Natural killer cell (primary cell): ENCODE measurements at places on chromosomes 16 and 17. TPM values are rescaled to one million over a fixed set of nuclear protein-coding genes. Genes with fewer than 3 reads are reported as not detected.

GRCh38 chr17:80071116-80071841 is 30.1 kb upstream of the GAA start:
- H3K27ac ChIP-seq = no peak overlapping the region
- no peak for DNase-seq
- H3K27me3 ChIP-seq = no peaks in the 10 kb centered on the region
- no peak overlapping the region for H3K4me3 ChIP-seq
- no peaks in the 10 kb centered on the region for H3K36me3 ChIP-seq

CHAD gene
- 0.60 TPM for total RNA-seq

CHST5 gene
- total RNA-seq = not detected

- no peak overlapping the region for H3K27ac ChIP-seq
- no peaks in the 10 kb centered on the region for H3K36me3 ChIP-seq
- H3K4me3 ChIP-seq = no peak overlapping the region
- DNase-seq = no peak
Measured at GRCh38 chr17:36861531-36861930, 75.7 kb upstream of the LHX1 start.

GRCh38 chr17:740240-741017 is 8.0 kb downstream of the TLCD3A start:
- H3K27me3 ChIP-seq = no peaks in the 10 kb centered on the region
- H3K4me3 ChIP-seq = no peak overlapping the region

RAB37 gene
- total RNA-seq = 184 TPM

DNA sequence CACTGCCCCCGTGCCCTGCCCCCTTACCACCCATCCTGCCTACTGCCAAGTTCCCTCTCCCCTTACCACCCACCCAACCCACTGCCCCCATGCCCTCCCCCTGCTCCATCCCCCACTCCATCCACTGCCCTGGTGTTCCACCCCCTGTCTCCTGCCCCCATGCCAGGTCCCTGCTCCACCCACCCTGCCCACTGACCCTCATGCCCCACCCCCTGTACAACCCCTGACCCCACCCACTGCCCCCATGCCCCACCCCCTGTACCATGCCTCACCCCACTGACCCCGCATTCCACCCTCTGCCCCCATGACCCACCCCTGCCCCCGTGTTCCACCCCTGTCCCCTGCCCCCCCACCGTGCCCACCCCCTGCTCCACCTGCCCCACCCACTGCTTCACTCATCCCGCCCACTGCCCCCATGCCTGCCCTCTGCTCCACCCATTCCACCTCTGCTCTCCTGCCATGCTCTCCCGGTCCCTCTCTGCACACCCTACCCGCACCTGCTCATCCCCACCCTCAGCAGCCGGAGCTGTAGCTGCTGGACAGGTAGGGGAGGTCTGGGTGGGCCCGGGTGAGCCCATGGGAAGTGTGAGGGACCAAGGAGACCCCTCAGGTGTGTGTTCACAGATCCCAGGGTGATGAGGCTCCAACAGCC is 7.4 kb upstream of the FN3KRP start:
- H3K27ac ChIP-seq = no peak overlapping the region
- no peaks in the 10 kb centered on the region for H3K27me3 ChIP-seq
- no peaks in the 10 kb centered on the region for H3K4me1 ChIP-seq
- DNase-seq = no peak
- H3K36me3 ChIP-seq = no peaks in the 10 kb centered on the region
- H3K4me3 ChIP-seq = no peak overlapping the region

BRIP1 gene
- 2.7 TPM for total RNA-seq
